ENCODE measurements at places on chromosomes 16 and 17.
A peak's percentile ranks its signal among the peaks of the same experiment; 100 is the strongest.

DNA sequence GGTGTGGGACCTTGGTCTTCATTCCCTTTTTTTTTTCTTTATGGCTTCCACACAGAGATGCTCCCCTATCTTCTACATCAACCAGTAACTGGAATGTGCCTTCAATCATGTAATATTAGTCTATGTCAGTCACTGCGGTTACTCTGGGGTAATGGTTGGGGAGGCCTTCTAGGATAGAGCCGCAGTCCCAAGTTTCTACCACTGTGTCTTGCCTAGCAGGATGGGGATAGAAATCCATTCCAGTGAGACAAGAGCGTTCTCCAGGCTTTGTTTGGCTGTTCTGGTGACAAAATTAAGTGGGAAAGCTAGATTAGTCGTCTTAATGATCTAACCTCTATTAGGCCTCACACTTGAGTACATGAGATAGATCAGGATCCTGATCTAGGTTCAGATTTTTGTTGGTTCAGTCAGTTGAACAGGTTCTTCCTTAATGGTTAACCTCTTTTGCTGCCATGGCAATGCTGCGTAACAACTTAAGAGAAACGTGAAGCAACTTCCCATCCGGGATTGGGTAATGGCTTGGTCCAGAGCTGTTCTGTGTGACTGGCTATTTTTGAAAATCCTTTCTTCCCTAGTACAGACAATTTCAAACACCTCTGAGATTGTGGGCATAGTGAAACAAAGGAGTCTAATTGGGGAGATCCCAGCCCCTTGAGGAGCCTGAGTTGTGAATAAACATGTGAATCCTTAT lies 8.7 kb downstream of the MSL1 start:
- no peak for DNase-seq

DNA sequence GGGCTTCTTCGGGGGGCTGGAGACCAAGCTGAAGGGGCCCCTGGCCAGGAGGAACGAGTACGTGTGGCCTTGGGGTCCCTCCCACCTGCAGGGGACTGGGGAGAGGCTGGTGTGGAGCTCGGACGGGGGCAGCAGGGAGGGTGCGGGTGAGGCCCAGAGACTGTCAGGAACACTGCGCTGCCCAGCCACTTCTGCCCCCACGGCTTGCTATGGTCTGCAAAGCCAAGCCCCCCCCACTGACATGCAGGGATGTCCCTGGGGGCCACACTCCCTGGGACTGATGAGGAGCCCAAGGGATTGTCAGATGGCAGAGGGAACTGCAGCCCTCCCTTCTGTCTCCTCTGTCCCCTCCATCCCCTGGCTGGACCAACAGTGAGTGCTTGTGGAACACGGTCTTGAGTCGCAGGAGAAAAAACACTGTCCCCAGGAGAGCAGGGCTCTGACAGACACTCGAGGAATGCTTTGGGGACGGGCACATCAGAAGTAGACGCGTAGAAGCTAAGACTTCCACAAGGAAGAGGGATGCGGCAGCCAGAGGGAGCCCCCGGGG lies 34.6 kb downstream of the CIBAR2 start:
- DNase-seq, result no peak

- DNase-seq, result no peak
Observed at GRCh38 chr17:49061524-49061943, 64.3 kb downstream of the IGF2BP1 start.

DNA sequence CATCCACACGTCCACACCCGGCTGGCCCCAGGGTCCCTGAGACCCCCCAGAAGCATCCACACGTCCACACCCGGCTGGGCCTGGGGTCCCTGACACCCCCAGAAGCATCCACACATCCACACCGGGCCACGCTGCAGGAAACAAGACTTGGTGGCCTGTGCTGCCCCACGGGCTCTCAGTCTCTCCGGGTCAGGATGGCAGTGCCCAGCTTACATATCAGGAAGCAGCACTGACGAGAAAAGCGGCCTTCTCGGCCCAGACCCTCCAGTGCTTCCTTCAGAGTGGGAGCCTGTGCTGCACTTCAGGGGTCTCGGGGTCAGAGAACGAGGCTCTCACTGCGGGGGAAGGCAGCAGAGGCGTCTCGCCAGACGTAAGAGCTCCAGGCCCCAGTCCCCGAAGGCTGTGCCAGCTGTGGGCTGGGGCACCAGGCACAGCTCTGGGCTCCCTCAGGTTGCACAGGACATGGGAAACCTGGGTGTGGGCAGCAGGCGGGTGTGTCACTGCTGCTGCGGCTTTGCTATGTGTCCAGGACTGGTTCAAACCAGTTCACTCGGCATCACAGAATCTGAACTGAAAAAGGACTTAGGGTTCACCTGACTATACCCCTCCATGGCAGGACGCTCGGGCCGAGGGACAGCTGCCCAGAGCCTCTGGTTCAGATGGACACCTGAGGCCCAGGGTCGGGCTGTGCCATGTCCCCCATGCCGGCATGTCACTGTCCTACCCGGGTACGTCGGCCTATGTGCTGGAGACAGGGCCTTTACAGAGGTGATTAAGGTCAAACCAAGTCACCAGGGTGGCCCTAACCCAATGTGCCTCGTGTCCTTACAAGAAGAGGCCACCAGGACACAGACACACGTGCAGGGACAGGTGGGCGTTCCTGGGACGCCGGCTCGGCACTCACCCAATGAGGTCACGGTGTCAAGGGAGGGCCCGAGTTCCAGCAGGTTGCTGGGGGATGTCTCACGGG lies 40.2 kb upstream of the CHMP6 start:
- DNase-seq, result no peak

DNA sequence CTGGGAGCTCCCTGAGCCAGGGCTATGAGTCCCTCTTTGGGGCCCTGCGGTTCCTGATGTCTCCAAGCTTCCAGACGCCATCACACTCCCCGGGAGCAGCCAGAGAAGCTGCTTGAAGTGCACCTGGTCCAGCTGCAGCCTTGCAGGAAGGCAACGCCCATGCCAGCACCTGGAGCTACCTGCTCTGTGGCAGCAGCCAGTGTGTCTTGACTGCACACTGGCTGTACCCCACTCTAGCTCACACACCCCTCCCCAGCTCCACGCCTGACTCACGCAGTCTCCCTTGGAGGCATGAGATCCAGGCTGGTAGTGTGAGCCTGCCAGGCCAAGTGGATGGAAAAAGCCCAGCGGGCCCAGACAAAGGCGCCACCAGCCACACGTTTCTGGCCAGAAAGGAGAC lies 63.3 kb downstream of the USP32 start:
- DNase-seq, result no peak

- no peak for DNase-seq
Observed at GRCh38 chr17:78248051-78248914, 16.9 kb downstream of the TMEM235 start.

DNA sequence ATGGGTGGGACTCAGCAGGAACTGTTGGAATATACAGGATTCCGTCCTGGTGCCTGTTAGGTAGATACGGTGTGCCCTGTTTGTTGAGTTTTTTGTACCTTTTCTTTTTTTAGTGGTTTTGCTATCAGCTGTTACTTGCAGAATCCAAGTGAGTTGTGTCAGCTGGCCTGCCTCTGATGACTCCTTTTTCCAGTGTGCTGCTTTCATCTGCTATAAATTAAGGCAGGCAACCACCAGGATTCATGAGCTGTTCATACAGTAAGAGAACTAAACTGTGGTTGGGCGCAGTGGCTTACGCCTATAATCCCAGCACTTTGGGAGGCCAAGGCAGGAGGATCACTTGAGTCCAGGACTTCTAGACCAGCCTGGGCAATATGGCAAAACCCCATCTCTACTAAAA lies 79.9 kb downstream of the WNT3 start:
- DNase-seq, result no peak

DNA sequence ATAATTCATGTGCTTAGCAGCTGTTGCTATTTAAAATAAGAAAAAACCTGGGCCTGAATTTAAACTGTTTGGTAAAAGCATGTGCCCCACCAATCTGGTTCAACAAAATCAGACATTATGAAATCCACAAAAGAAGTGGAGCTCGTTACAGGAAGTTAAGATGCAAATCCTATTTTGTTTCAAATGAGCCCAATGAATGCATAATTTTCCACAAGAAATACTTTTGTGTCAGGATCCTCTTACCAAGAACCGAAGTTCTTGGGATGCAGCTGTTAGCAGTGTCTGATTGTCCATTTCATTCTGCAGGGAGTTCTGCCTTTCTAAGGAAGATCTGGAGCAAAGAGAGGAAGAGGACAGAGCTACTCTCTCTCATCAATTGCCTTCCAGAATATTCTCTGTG lies 105.7 kb upstream of the RBBP6 start:
- DNase-seq, result no peak

- DNase-seq, result no peak
Observed at GRCh38 chr16:4364196-4365013, 7.2 kb upstream of the VASN start.

DNA sequence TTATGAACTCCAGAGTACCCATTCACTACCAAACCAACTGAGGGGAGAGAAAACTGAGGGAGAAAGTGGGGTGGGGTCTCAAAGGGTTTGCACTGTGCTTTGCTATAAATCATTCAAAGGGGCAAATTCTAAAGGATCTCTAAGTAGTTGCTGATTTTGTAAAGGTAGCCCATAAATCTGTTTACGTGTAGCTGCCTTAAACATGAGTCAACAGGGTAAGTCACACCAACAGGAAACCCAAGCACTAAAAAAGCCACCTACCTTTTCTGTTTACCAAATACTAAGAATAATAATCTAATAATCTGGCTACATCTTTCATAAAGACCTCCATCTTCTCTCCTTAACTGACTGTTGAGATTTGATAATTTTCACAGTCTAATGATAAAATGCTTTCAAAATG lies 8.4 kb upstream of the HSBP1 start:
- DNase-seq, result no peak

DNA sequence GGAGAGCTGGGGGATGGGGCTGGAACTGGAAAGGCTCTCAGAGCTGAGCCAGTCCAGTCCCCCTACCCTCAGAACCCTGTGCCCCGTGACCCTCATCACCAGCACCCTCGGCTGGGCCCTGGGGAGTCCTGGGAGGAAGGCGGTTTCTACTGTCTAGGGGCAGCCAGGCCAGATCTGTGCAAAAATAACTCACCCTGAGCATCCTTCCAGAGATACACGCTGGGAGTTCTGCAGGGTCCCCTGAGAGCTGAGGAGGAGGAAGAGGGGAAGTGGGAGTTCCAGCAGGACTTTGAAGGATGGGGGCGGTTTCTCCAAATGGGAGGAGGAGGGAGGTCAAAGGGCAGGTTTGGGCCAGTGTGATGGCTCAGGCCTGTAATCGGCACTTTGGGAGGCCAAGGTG lies 5.0 kb upstream of the SLC4A1 start:
- DNase-seq, result no peak

GRCh38 chr16:59849716-59850115 lies 1115.6 kb upstream of the GOT2 start:
- DNase-seq, result no peak

GRCh38 chr17:4125552-4125951 lies 17.3 kb downstream of the ZZEF1 start:
- no peak for DNase-seq

DNA sequence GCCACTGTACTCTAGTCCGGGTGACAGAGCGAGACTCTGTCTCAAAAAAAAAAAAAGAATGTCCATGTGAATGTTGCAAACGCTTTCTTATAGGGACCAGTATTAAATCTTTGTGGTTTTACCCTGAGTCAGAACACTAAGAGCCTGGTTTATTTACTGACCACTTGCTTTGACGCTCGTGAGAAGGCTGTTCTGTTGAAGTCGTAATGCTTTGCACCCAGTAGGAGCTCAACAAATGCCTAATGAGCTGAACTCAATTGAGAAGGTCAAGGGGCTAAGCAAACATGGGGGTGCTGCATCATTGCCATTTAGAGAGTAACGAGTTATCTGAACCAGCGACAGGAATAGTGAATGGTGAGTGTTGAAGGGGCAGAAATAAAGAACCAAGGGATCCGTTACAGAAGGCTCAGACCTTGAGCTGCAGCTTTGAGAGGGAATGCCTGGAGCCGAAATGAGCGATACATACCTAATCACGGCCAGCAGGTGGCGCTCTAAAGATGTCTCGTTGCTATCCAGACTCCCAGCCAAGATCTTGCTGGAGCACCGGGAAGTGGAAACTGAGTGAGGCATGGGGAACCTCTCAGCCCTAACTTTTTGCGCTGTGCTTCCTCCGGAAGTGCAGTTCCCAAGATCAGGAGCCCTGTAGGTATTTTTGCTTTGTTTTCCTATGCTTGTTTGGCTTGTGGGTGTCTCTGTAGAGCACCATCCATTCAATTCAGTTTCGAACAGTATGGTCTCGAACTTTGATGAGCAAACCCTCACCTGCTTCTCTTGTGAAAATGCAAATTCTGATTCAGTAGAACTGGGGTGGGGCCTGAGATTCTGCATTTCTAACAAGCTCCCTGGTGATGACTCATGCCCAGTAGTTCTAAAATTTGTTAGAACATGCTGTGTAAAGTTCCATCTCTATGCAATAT lies 12.6 kb upstream of the RNF222 start:
- peak; percentile 87 for DNase-seq

DNA sequence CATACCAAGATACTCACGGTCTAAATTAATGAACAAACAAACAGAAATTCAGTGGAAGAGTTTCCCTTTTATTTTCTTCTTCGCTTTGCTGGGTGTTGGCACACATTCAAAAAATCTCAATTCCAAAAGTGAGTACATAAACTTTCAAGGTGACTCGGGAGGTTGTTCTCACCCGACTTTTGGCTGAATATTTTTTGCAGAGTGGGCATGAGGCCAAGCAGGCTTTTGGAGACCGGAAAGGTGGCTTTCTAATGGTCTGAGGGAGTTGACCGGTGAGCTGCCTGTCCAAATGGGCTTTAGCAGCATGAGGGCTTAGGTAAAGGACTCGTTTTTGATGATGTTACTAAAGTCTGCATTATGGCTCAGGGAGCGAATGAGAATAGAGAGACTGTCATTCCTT lies 318.7 kb downstream of the CPPED1 start:
- DNase-seq, result no peak

GRCh38 chr16:75111514-75111940 lies 5.1 kb downstream of the LDHD start:
- DNase-seq, result no peak

GRCh38 chr16:4936991-4937781 lies at the start of gene PPL:
PPL (minus strand) TSS chr16:4937148; CDS start chr16:4937045, 103 bp downstream.
- DNase-seq, result peak; percentile 26

DNA sequence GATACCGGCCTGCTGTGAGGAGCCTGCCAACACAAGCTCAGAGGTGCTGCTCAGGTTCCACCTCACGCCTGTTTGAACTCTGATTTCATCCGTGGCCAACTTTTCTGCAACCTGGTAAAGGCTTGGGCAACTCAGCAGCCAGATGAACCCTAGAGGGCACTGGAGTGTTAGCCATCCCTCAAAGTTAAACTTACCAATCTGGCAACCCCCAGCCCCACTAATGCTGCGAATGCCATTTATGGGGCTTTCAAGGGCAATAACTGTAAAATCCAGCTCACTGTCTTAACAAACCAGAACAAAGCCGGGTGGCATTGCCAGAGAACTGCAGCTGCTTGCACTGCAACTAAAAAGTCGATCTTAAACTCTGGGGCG lies 105.5 kb downstream of the AXIN2 start:
- peak; percentile 50 for DNase-seq

- no peak for DNase-seq
Observed at GRCh38 chr17:8894202-8894671, 26.8 kb upstream of the PIK3R6 start.

- no peak for DNase-seq
Observed at GRCh38 chr16:19239511-19240155, 45.9 kb upstream of the CLEC19A start.

Data from activated naive CD4-positive, alpha-beta T cell treated with anti-CD3 and anti-CD28 coated beads for 36 hours (primary cell).